ENCODE measurements at places on chromosomes 3 and 15.

GRCh38 chr15:71581398-71581930 is 228.9 kb upstream of the NR2E3 start:
- no peak for DNase-seq

DNA sequence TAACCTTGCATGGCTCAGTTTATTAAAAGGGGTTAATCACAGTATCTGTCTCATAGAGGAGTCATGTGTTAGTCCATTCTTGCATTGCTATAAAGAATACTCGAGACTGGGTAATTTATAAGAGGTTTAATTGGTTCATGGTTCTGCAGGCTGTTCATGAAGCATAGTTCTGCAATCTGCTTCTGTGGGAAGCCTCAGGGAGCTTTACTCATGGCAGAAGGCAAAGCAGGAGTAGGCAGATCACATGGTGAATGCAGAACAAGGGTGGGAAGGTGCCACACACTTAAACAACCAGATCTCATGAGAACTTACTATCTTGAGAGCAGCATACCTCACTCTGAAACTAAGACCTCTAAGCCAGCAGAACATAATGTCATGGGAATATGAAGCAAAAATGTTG is 42.2 kb upstream of the PTX3 start:
- DNase-seq = no peak

DNA sequence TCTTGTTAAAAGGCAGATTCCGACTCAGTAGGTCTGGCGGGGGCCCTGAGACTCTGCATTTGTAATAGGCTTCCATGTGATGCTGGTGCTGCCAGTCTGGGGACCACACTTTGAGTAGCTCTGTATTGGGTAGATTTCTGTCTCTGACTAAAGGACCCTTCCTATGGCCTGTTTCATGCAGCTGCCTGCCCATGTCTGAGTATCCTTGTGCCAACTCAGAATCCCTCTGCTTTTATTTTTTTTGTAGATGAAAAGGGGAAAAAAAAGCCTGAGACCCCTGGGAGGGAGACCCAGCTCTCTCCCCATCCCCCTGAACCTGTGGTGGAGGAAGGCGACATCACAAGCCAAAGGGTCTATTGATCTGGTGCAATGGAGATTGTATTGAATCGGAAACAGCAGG is 81.9 kb downstream of the EBLN2 start:
- no peak for DNase-seq

GRCh38 chr3:117624424-117624823 is 914.8 kb downstream of the TUSC7 start:
- no peak for DNase-seq

- DNase-seq = no peak
Observed at GRCh38 chr15:73996939-73997338, 2.4 kb downstream of the PML start.

GRCh38 chr3:104687362-104687761 is 679.3 kb upstream of the ALCAM start:
- DNase-seq = no peak

DNA sequence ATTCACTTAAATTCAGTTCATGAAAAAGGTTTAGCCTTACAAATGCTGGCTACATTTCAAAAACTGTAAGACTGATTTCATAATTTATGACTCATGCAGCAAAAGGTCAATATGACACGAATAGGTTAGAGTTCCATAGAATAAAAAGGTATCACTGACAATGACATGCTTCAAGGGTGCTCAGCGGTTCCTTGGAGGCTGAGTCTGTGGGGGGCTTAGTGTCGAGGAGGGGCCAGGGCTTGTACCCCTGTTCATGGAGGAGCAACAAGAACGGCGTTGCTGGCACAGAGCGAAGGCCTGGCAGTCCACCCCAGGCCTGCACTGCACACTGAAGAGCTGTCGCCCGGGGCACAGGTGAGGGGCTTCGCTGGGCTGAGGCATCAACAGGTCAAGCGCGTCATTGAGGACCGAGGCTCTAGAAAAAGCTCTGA is 174.2 kb downstream of the NR1D2 start:
- no peak for DNase-seq

DNA sequence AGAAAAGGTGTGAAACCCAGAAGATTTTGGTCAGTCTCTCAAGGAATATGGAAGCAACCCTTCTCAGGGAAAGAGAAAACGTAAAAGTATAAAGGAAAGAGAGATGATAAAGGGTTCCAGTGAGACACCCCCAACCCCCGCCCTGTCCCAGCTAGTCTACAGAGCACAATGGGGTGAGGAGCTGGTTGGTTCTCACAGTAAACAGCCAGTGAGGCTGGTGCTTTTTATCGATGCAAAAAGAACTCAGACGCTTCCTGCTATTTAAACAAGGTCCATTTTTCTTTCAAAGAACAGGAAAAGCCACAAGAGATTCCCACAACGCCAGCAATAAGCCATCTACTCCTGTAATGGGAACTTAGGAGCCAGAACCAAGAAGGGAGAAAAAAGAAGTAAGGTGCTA is 65.9 kb downstream of the CHAC1 start:
- no peak for DNase-seq

GRCh38 chr3:158802409-158803268 is 785 bp downstream of the MFSD1 start:
- no peak for DNase-seq

- DNase-seq = no peak
Observed at GRCh38 chr3:38141952-38142273, 3.5 kb downstream of the MYD88 start.

GRCh38 chr3:114033721-114034120 is 22.6 kb downstream of the CCDC191 start:
- DNase-seq = no peak

DNA sequence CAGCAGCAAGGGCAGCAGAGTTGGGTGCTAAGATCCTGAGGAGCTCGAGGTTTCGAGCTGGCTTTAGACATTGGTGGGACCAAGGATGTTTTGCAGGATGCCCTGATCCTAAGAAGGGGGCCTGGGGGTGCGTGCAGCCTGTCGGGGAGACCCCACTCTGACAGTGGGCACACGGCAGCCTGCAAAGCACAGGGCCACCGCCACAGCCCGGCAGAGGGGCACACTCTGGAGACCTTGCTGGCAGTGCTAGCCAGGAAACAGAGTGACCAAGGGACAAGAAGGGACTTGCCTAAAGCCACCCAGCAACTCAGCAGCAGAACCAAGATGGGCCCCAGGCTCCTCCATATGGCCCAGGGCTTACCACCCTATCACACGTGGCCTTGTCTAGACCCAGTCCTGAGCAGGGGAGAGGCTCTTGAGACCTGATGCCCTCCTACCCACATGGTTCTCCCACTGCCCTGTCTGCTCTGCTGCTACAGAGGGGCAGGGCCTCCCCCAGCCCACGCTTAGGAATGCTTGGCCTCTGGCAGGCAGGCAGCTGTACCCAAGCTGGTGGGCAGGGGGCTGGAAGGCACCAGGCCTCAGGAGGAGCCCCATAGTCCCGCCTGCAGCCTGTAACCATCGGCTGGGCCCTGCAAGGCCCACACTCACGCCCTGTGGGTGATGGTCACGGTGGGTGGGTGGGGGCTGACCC is 18.8 kb downstream of the SEC61A1 start:
- no peak for DNase-seq

GRCh38 chr15:57696146-57696545 is 10.4 kb upstream of the POLR2M start:
- no peak for DNase-seq

- DNase-seq = no peak
Observed at GRCh38 chr3:136177876-136178275, 18.3 kb downstream of the MSL2 start.

GRCh38 chr3:111333642-111334041 is 208.4 kb upstream of the CD96 start:
- DNase-seq = no peak

DNA sequence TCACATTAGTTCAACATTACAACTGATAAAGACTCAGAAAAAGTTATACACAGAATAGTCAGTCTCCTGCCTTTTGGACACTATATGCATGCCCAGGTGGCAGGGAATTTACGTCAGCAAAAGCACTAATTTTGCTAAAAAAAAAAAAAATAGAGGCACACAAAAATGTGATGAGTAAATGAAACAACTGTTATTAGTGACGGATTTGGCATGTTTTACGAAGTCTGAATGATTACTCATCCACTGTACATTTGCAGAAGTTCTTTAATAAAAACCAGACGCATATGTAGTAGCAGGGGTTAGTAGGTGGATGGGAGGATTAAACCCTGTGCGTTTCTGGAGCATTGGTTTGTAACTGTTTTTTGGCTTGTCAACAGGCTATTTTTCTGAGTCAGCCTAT is 99.0 kb downstream of the MITF start:
- DNase-seq = no peak

DNA sequence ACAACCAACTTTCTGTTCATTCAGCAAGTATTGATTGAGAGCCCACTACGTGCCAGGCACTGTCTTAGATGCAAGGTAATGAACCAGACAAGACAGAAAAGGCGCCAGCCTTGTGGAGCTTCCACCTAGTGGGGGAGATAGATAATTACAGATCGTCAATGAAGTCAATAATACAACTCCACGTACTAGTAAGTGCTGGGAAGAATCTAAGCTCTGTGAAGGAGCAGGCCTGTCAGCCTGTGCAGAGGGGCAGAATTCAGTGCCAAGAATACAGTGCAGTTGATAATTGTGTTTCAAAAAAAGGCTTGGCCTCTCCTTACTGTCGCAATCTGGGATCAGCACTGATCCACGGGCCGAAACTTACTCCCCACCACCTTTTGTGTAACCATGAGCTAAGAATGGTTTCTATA is 186.3 kb downstream of the FEZF2 start:
- no peak for DNase-seq

DNA sequence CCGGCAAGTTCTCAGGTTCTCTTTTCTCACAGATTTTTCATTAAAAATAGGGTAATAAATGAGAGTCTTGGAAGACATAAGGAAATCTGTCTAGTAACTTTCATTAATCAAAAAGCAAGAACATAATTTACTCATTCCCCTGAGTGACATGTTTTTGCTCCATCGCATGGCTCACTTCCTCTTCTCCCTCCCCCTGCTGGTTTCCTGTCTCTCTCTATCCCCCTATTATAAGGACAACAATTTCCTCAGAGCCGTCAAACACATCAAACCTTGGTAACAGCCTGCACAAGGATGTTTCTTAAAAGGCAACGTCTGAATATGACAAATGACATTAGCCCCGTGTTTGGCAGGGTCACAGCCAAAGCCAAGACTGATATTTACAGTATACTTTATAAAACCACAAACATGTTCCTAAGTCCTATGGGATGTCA is 1149.6 kb downstream of the IGSF11 start:
- DNase-seq = no peak

GRCh38 chr3:20658491-20658890 is 472.5 kb upstream of the SGO1 start:
- no peak for DNase-seq

- DNase-seq = no peak
Observed at GRCh38 chr3:68287101-68287500, 632.7 kb upstream of the SUCLG2 start.

DNA sequence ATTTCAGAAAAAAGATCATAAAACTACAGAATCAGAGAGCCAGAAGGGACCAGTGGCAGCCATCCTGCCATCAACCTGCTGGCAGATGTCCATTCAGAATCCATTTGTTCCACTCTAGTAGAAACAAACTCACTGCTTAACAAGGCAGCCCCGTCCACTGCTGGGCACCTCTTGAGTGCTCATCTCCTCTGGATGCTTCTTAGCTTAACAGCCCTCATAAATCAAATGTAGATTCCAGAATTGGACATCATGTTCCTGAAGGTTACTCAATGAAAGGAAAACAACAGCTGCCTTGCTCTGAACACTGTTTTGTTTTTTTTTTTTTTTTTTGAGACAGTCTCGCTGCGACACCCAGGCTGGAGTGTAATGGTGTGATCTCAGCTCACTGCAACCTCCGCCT is 37.3 kb downstream of the ABCC5 start:
- no peak for DNase-seq

DNA sequence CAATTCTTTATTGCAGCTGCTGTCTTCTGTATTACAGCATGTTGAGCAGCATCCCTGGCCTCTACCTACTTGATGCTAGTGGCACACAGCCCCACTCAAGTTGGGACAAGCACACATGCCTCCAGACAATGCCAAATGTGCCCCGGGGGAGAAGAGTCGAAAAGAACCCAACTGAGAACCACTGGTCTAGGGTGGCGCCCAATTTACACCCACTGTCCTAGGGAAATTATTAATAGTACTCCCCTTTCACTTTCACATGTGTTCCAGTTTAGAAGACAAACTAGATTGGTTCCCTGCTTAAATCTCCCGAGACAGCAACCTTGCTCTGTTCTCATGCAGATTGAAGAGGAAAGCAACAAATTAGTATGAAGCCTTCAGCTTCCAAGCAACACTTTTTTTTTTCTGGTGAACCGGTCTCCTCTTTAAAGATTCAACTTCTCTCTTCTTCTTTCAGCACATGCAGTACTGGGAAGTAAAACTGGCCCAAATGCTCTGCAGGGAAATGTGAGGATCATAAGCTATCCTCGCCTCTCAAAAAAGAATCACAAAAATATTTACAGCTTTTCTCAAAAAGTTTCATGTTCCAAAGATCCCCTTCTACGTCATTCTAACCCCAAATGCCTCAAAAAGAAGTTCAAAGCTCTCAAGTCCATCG is 823.9 kb upstream of the CFAP20DC start:
- DNase-seq = no peak

DNA sequence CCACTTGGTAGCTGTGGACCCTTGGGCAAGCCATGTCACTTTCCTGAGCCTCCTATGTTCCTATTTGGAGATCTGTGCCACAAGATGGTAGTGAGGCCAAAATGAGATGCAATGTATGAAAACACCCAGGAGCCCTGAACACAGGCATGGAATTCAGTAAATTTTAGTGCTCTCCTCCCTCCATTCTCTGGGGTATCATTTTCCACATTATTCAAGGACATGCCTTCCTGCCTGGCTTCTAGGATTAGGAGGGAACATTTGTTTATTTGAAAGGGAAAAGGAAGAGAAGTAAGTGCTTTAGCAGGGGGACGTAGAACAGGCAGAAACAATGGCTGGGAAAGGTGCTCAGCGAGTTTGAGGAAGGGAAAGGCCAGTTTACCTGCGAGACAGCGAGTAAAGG is 98.8 kb downstream of the ATG7 start:
- DNase-seq = no peak

GRCh38 chr3:37964716-37965115 is 25.9 kb upstream of the VILL start:
- no peak for DNase-seq

DNA sequence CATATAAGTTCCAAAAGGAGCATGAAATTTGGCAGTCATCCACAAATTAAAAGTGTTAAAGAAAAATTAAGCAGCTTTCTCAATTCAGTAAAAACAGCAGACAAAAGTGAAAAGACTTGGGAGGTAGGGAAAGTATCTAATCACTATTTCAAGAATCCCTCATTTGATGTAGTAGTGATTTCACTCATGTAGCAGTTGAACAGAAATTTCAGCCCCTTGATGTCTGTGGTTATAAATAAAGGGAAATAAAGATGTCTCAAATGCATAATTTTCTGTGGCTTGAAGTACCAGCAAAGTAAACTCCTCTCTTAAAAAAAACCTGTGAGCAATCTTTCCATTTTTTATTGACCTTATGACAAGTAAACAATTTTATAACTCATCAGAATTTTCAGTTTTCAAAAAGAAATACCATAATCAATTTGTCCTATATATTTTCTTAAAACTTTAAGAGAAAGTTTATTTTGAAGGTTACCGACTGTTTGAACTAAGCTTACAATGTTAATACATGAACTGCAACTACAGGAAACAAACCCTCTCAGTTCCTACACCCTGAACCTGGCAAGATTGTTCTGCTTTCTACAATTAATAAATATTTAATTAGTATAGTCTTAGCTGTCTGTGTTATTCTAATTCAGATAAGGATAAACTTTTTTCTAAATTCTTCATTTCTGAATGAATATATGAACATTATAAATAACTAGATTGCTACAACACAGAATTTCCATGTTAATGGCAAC is 94.2 kb downstream of the CBLB start:
- DNase-seq = no peak

- DNase-seq = no peak
Observed at GRCh38 chr3:4113811-4114522, 189.2 kb upstream of the SETMAR start.

Measured in activated naive CD8-positive, alpha-beta T cell treated with anti-CD3 and anti-CD28 coated beads, Interleukin-2, amount 10 ng/mL, durations not matched to agents 7 days and 5 days (primary cell).